ENCODE measurements at places on chromosomes 12 and 14.

- DNase-seq, result no peak
These were observed 52.9 kb downstream of the C12orf42 start for GRCh38 chr12:103442822-103443221.

GRCh38 chr12:105920161-105920684, 218.5 kb downstream of the NUAK1 start:
- no peak for DNase-seq

GRCh38 chr12:95614390-95614982, 63.2 kb upstream of the USP44 start:
- DNase-seq, result no peak

- no peak for DNase-seq
These were observed 125.0 kb upstream of the CCND2 start for GRCh38 chr12:4148418-4149056.

DNA sequence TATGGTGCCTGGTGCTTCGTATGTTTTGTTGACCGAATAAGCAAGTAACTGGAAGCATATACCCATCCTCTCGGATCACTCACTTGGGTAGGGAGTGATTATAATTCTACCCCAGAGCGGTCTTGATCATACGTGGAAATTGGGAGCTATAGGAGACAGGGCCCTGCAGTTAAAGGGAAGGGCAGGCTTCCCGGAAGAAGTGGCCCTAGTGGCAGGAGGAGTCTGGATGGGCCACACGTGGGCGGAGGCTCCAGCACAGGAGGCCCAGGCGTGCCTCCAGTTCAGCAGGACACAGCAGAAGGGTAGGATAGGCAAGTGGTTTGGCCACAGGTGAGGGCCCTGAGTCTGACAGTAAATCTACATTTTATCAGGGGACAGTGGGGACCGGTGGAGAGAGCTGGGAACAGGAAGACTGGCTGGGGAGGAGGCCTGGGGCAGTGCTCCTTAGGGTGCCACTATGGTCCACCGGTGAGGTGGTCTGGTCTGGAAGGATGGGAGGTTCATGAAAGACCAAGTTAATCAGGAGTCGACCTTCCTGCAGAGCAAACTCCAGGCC, 23.5 kb upstream of the YY1 start:
- DNase-seq, result no peak

DNA sequence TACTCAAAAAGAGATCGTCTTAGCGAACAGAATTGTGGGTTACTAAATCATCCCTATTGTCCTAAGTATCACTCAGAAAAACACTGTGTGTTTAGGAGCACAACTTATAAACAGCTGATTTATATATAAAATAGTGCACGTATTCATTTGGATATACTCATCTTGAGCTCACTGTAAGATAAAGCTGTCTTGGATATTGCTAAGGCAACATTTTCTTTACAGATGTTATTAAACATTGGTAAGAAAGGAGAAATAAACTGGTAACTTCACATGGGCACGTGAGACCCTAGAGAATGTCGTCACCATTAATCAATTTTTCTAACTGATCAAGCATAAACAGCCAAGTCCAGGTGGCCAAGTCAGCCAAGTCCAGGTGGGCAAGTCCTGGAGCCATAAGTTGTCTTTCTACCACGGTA, 1.7 kb downstream of the PAWR start:
- no peak for DNase-seq

DNA sequence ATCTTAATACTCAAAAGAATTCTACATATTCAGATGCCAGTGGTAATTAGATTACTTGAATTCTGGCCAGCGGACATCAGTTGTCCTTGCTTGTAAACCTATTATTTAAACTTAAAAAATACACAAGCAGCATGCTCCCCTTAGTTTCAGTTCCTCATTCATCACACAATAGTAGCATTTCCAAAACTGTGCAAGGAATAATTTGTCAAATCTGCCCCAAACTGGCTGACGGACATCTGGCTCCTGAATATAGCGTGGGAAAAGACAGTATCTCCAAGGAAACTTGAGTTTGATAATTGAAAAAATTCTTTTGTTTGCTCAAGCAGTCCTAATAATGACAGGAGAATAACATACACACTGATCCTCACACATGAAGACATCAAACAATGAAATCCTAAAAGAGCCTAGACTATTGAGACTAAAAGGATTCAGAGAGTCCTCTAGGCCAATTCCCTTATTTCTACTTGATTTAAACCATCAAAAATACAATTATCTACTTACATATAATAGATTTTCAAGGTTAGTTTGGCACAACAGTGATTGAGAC, 90.4 kb downstream of the KIF21A start:
- no peak for DNase-seq

GRCh38 chr14:54086767-54087166, 130.1 kb upstream of the BMP4 start:
- no peak for DNase-seq

GRCh38 chr14:37594971-37595808, at the start of the genes FOXA1 and TTC6:
Gene FOXA1, minus strand, starts transcription at chr14:37595249. Its CDS starts 277 bp downstream, at chr14:37594972.
Gene TTC6, plus strand, starts transcription at chr14:37595629. Its CDS starts 26,436 bp downstream, at chr14:37622065.
- DNase-seq, result no peak

Measured in cerebellar nuclear complex (tissue), 1 donor.